Tongue (tissue), 3 donors: ENCODE measurements at places on chromosomes 2 and 18. TPM values are rescaled to one million over a fixed set of nuclear protein-coding genes. Genes with fewer than 3 reads are reported as not detected.

FRZB gene
- 38.0 TPM for total RNA-seq

ALPI gene
- total RNA-seq: not detected

AOX1 gene
- 3.3 TPM for total RNA-seq

LRRC30 gene
- total RNA-seq: 2.7 TPM

GCG gene
- total RNA-seq: not detected

CPO gene
- total RNA-seq: 1.6 TPM

GPR17 gene
- 0.31 TPM for total RNA-seq

SCYGR1 gene
- not detected for total RNA-seq

NPHP1 gene
- 7.5 TPM for total RNA-seq
